Lung (tissue), 17 donors: ENCODE measurements at places on chromosomes 1 and 21. TPM values are rescaled to one million over a fixed set of nuclear protein-coding genes. Genes with fewer than 3 reads are reported as not detected.

- H3K27me3 ChIP-seq, result no peaks in the 10 kb centered on the region
- no peaks in the 10 kb centered on the region for H3K36me3 ChIP-seq
- no peak overlapping the region for H3K27ac ChIP-seq
- H3K4me3 ChIP-seq, result no peak overlapping the region
- H3K4me1 ChIP-seq, result no peaks in the 10 kb centered on the region
Measured at GRCh38 chr1:107529511-107530149, 388.8 kb downstream of the NTNG1 start.

- H3K27ac ChIP-seq, result no peak overlapping the region
- no peaks in the 10 kb centered on the region for H3K4me1 ChIP-seq
- no peaks in the 10 kb centered on the region for H3K27me3 ChIP-seq
Measured at GRCh38 chr1:101221945-101222429, 14.8 kb upstream of the S1PR1 start.

GRCh38 chr21:45405271-45405818 lies 380 bp downstream of the COL18A1 start:
- H3K27ac ChIP-seq, result peak overlapping the region; percentile 55
- H3K4me3 ChIP-seq, result peak overlapping the region; percentile 61
- peaks cover 15% of the 10 kb centered on the region for H3K27me3 ChIP-seq

GRCh38 chr1:150121236-150121862 lies 28.4 kb upstream of the PLEKHO1 start:
- no peaks in the 10 kb centered on the region for H3K27me3 ChIP-seq
- no peaks in the 10 kb centered on the region for H3K4me1 ChIP-seq
- DNase-seq, result no peak
- no peak overlapping the region for H3K4me3 ChIP-seq
- no peak overlapping the region for H3K27ac ChIP-seq

GRCh38 chr1:197213193-197213592 lies 54.9 kb upstream of the CRB1 start:
- no peak overlapping the region for H3K4me3 ChIP-seq
- no peaks in the 10 kb centered on the region for H3K4me1 ChIP-seq
- DNase-seq, result no peak
- no peak overlapping the region for H3K27ac ChIP-seq
- no peaks in the 10 kb centered on the region for H3K27me3 ChIP-seq

- no peak overlapping the region for H3K4me3 ChIP-seq
- H3K36me3 ChIP-seq, result no peaks in the 10 kb centered on the region
- H3K27ac ChIP-seq, result no peak overlapping the region
- no peak for DNase-seq
- no peaks in the 10 kb centered on the region for H3K27me3 ChIP-seq
Measured at GRCh38 chr1:174958396-174958795, 41.4 kb upstream of the CACYBP start.

DNA sequence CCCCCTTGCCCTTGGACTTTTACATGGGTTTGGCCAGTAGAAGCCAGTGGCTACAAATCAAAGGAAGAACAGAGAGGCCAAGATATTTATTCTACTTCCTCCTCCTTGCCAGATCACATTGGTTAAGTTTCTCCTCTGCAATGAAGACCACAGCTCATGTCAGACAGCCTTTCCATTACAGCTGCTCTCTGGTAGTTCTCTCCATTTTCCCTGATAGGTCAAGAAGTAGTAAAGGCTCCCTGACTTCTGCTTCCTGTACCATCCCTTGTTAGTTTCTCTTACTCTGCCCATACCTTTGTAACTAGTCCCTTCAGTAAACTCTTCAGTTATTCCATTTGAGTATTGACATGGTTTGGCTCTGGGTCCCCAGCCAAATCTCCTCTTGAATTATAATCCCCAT lies 27.8 kb downstream of the NME7 start:
- H3K27ac ChIP-seq, result no peak overlapping the region
- no peaks in the 10 kb centered on the region for H3K27me3 ChIP-seq
- H3K4me1 ChIP-seq, result no peaks in the 10 kb centered on the region
- H3K4me3 ChIP-seq, result no peak overlapping the region
- H3K36me3 ChIP-seq, result no peaks in the 10 kb centered on the region

GRCh38 chr1:154819628-154820590 lies 50.2 kb downstream of the KCNN3 start:
- H3K36me3 ChIP-seq, result no peaks in the 10 kb centered on the region
- no peaks in the 10 kb centered on the region for H3K27me3 ChIP-seq

GRCh38 chr1:20008391-20008841 lies 29.0 kb upstream of the PLA2G2A start:
- no peaks in the 10 kb centered on the region for H3K4me1 ChIP-seq
- DNase-seq, result no peak
- H3K4me3 ChIP-seq, result no peak overlapping the region
- no peak overlapping the region for H3K27ac ChIP-seq
- no peaks in the 10 kb centered on the region for H3K27me3 ChIP-seq
- H3K36me3 ChIP-seq, result no peaks in the 10 kb centered on the region

GRCh38 chr1:164452549-164452948 lies 106.4 kb upstream of the PBX1 start:
- H3K36me3 ChIP-seq, result no peaks in the 10 kb centered on the region
- H3K4me3 ChIP-seq, result no peak overlapping the region
- H3K27ac ChIP-seq, result no peak overlapping the region
- no peak for DNase-seq

DNA sequence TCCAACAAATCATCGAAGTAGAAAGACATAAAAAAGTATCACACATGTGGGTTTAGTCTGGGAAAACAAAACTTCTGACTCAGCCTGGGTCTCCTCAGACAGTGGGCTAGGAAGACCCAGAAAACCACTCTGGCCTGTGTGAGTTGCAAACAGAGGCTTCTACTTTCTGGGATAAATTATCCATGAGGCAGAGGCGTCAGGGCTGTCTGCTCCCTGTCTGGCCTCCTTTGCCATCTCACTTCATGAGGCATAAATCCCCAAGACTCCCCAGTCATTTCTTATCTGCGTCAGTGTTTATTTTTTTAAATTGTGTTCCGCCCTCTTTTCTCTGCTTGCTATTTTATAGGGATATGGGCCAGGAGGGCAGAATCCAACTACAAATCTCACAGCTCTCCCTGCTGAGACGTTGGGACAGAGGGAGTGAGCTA lies 80.6 kb upstream of the TRABD2B start:
- no peak overlapping the region for H3K4me3 ChIP-seq
- H3K36me3 ChIP-seq, result no peaks in the 10 kb centered on the region
- H3K27ac ChIP-seq, result no peak overlapping the region
- H3K27me3 ChIP-seq, result no peaks in the 10 kb centered on the region

DNA sequence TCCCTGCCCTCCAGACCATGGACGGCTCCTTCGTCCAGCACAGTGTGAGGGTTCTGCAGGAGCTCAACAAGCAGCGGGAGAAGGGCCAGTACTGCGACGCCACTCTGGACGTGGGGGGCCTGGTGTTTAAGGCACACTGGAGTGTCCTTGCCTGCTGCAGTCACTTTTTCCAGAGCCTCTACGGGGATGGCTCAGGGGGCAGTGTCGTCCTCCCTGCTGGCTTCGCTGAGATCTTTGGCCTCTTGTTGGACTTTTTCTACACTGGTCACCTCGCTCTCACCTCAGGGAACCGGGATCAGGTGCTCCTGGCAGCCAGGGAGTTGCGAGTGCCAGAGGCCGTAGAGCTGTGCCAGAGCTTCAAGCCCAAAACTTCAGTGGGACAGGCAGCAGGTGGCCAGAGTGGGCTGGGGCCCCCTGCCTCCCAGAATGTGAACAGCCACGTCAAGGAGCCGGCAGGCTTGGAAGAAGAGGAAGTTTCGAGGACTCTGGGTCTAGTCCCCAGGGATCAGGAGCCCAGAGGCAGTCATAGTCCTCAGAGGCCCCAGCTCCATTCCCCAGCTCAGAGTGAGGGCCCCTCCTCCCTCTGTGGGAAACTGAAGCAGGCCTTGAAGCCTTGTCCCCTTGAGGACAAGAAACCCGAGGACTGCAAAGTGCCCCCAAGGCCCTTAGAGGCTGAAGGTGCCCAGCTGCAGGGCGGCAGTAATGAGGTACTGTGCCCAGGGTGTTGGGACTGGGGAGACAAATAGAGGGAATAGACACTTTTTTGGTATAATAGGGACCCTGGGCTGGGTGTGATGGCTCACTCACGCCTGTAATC lies 1.0 kb downstream of the ZBTB48 start:
- peaks cover 12% of the 10 kb centered on the region for H3K4me1 ChIP-seq
- H3K27ac ChIP-seq, result peak overlapping the region; percentile 96
- no peaks in the 10 kb centered on the region for H3K36me3 ChIP-seq
- DNase-seq, result no peak

- no peaks in the 10 kb centered on the region for H3K36me3 ChIP-seq
- DNase-seq, result no peak
- H3K27ac ChIP-seq, result no peak overlapping the region
- H3K4me1 ChIP-seq, result peaks cover 5% of the 10 kb centered on the region
Measured at GRCh38 chr1:11041048-11041447, 6.0 kb downstream of the MASP2 start.

GRCh38 chr1:32208891-32209328 lies at the start of gene DCDC2B:
Gene DCDC2B (plus strand): TSS chr1:32209089. CDS start chr1:32209094, 5 bp downstream.
- no peaks in the 10 kb centered on the region for H3K27me3 ChIP-seq
- no peaks in the 10 kb centered on the region for H3K36me3 ChIP-seq
- no peak within 1 kb of the TSS for H3K27ac ChIP-seq
- peak; percentile 64 for DNase-seq
- peaks cover 8% of the 10 kb centered on the region for H3K4me1 ChIP-seq

- H3K27ac ChIP-seq, result no peak overlapping the region
- H3K4me1 ChIP-seq, result no peaks in the 10 kb centered on the region
- no peak overlapping the region for H3K4me3 ChIP-seq
- no peaks in the 10 kb centered on the region for H3K36me3 ChIP-seq
- no peaks in the 10 kb centered on the region for H3K27me3 ChIP-seq
- DNase-seq, result peak; percentile 23
Measured at GRCh38 chr1:196400478-196401451, 207.5 kb downstream of the KCNT2 start.

DNA sequence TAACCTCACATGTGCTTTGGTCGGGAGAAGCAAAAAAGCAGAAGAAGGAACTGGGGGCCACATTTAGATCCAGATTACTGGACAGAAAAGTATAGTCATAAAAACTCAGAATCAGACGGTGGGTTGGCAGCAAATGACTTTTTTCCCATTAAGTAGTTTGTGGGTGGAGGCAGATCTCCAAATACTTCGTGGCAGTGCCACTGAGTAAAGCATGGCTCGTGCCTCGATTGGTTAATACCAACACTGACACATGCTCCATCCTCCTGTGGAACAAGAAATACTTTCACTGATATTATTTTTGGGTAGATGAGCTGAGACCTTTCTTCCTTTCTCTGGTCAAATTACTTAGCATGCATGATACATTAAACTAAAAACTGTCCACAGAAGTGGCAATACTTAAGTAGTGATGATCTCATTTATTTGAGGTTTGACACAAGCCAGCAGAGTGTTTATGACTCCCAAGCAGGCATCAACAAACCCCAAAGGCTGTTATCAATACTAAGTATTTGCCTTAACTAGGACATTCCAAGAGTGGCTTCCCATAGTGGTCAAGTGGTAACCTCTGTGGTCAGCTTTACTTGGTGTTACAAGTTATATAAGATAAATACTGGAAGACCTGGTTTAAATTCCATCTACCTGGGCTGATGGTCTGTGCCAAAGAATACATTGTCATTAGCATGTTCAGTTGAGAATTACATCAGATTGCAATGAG lies 500.0 kb upstream of the RUNX1 start:
- no peak for DNase-seq
- H3K36me3 ChIP-seq, result no peaks in the 10 kb centered on the region
- H3K4me1 ChIP-seq, result no peaks in the 10 kb centered on the region
- H3K4me3 ChIP-seq, result no peak overlapping the region
- H3K27ac ChIP-seq, result no peak overlapping the region
- no peaks in the 10 kb centered on the region for H3K27me3 ChIP-seq

DNA sequence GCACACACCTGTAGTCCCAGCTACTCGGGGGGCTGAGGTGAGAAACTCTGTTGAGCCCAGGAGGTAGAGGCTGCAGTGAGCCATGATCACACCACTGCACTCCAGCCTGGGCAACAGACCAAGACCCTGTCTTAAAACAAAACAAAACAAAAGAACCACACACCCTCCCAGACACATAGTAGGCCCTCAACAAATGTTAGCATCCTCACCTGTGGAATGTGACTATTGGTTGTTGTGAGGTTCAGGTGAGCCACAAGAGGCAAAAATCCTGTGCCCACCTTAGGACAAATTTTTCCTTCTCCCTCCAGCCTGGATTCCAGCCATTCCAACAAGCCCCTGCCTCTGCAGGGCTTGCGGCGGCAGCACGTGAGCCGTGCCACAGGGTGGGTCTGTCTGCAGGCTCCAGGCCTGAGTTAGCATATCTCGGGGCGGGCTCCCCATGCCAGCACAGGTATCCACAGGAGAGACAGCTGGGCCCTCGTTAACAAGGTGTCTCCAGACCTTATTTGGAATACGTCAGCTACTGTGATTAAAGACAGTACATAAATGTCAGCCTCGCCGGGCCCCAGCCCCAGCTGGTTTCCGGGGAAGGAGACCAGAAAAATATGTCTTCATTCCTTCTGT lies 17.4 kb downstream of the C1QB start:
- H3K4me3 ChIP-seq, result no peak overlapping the region
- no peaks in the 10 kb centered on the region for H3K36me3 ChIP-seq
- H3K4me1 ChIP-seq, result no peaks in the 10 kb centered on the region
- no peak for DNase-seq
- no peaks in the 10 kb centered on the region for H3K27me3 ChIP-seq

DNA sequence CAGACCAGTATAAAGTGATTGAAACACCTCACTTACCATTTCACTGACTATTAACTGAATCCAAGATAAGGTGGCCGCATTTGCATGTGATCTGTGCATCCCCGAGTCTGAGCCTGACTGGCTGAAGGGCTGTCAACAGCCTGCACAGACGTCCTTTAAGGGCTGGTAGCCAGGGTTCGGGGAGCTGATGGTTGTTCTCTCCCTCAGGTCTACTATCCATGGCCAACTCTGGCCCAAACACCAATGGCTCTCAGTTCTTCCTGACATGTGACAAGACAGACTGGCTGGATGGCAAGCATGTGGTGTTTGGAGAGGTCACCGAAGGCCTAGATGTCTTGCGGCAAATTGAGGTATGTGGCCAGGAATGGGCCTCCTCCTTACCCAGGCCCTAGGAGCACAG lies 14.0 kb downstream of the PPIE start:
- no peak for DNase-seq
- no peak overlapping the region for H3K4me3 ChIP-seq
- no peak overlapping the region for H3K27ac ChIP-seq
- H3K36me3 ChIP-seq, result peaks cover 31% of the 10 kb centered on the region
- H3K27me3 ChIP-seq, result no peaks in the 10 kb centered on the region
- no peaks in the 10 kb centered on the region for H3K4me1 ChIP-seq

- H3K4me3 ChIP-seq, result no peak overlapping the region
- H3K27ac ChIP-seq, result no peak overlapping the region
- no peaks in the 10 kb centered on the region for H3K4me1 ChIP-seq
- no peak for DNase-seq
Measured at GRCh38 chr1:96075704-96076455, 645.7 kb upstream of the PTBP2 start.

Gene WASF2
- total RNA-seq, result 47.9 TPM

Gene RHEX
- total RNA-seq, result 0.57 TPM

Gene SYT14
- total RNA-seq, result 0.23 TPM

Gene ATP6V1G3
- not detected for total RNA-seq

Gene RBM11
- total RNA-seq, result 2.8 TPM

Gene PLK3
- 45.3 TPM for total RNA-seq

Gene ANGEL2
- total RNA-seq, result 53.7 TPM

Gene UBASH3A
- total RNA-seq, result 0.74 TPM
